ENCODE measurements at places on chromosomes 13 and 19.
A peak's percentile ranks its signal among the peaks of the same experiment; 100 is the strongest.

DNA sequence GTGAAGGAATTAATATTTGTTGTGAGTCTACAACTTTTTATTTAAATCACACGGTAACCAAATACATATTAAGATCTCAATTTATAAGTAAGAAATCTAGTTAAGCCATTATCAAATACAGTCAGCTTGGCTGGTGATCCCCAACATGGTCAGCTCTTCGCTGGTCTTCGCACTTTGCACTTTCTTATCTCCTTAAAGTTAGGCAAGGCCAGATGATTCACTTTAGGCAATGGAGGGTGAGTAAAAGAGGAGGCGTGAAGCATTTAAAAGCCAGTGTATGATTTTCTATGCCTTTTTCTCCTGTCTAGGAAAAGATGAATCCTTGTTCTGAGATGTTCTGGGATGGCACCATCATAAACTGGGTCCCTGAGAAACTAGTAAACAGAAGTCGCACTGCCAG, 793.7 kb upstream of the ARGLU1 start:
- DNase-seq, result no peak

DNA sequence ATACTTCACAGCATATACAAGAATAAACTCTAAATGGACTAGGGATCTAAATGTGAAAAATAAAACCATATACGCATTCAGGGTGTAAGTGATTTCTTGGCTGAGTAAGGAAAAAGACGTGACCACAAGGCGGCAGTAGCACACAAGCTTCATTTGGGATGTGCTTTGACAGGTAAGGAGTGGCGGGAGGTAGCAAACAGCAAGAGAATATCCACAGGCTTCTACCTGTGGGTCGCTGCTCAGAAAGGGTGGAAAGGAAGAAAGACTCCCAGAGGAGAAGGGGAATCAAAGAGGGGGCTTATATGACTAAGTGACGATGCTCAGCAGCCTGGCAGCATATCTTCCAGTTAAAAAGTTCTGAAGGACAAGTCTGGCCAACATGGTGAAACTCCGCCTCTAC, 2.5 kb upstream of the ZNF121 start:
- DNase-seq, result peak; percentile 83

DNA sequence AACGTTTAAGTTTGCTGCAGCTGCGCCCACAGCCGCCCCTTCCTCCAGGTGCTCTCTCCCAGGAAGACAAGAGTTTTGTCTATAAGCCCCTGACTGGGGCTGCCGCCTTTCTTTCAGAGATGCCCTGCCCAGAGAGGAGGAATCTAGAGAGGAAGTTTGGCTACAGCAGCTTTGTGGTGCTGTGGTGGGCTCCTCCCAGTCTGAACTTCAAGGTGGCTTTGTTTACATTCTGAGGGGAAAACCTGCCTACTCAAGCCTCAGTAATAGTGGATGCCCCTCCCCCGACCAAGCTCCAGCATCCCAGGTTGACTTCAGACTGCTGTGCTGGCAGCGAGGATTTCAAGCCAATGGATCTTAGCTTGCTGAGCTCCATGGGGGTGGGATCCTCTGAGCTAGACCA, 6.4 kb upstream of the ERICH6B start:
- DNase-seq, result no peak

GRCh38 chr13:43484432-43485225, 302.1 kb downstream of the ENOX1 start:
- DNase-seq, result no peak

GRCh38 chr19:6352381-6353165, 8.8 kb upstream of the CLPP start:
- no peak for DNase-seq
